Activated CD4-positive, alpha-beta memory T cell treated with anti-CD3 and anti-CD28 coated beads, Interleukin-2, amount 10 ng/mL, durations not matched to agents 7 days and 5 days (primary cell): ENCODE measurements at places on chromosomes 7 and 10. TPM values are rescaled to one million over a fixed set of nuclear protein-coding genes. Genes with fewer than 3 reads are reported as not detected.

Gene CD36
- not detected for total RNA-seq

Gene GIMAP7
- total RNA-seq: 171 TPM

Gene MKLN1
- total RNA-seq: 35.9 TPM

Gene GRM3
- total RNA-seq: not detected

Gene ADARB2
- 3.0 TPM for total RNA-seq

Gene DNAH11
- total RNA-seq: 2.2 TPM

Gene NPC1L1
- not detected for total RNA-seq

Gene HOXA4
- total RNA-seq: 0.15 TPM

Gene VWA2
- total RNA-seq: not detected

Gene PNLIPRP2
- total RNA-seq: not detected

Gene SLC18A3
- not detected for total RNA-seq
